ENCODE measurements at places on chromosomes 3 and 15.

DNA sequence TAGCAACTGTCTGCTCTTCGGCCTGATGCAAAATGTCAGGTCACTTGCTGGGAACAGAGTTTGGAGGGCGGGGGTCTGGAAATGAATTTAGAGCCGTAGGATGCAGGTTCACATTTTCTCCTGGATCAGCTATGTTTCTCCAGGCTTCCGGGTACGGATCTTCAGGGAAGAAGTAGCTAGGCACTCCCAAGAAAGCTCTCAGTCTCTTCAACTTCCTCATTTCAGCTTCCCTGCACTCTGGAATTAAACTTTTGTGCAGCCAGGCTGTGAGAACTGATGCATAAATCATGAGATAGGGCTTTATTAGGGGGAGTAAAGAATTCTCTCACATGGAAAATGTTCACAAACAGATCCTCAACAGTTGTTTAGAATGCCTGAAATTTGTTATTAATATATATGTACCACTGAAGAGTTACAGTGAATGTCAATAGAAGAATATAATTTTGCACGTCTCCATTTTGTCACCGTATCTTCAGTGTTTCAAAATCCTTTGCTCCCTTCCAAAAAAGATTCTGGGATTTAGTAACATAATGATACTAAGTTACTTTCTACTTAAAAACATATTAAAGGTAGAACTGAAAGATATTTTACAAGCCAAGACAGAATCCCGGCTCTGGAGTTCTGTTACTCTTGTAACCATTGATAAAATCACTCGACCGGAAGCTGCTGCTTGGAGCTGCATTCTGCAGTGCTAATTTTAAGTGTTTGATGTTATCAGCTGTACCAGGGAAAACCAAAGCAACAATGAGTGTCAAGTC is 178.5 kb upstream of the P2RY1 start:
- no peak for DNase-seq

- no peak for DNase-seq
Observed at GRCh38 chr3:178389258-178389657, 147.0 kb upstream of the KCNMB2 start.

- no peak for DNase-seq
Observed at GRCh38 chr15:80990955-80991354, 1.3 kb upstream of the MESD start.

GRCh38 chr3:173711619-173712018 is 314.1 kb downstream of the NLGN1 start:
- no peak for DNase-seq

GRCh38 chr3:79412537-79412936 is 355.3 kb downstream of the ROBO1 start:
- no peak for DNase-seq

DNA sequence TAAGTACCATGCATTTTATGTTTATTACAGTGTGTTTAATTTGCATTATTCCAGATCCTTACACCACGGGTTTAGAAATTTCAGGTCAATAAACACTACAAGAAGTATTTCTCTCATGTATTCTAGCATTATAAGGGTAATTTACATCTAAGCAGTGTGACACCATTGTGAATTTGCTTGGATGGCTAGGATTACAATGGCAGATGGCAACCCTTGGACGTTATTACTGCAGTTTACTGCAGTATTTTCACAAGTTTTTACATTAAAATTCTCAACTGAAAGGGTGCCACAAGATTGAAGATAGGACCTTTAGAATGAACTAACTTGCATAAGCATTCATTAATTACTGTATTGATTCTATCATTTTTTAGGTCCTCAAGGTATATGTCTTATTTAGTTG is 538.8 kb downstream of the NLGN1 start:
- DNase-seq = no peak

GRCh38 chr3:10999221-11000107 is 6.9 kb downstream of the SLC6A1 start:
- DNase-seq = no peak

DNA sequence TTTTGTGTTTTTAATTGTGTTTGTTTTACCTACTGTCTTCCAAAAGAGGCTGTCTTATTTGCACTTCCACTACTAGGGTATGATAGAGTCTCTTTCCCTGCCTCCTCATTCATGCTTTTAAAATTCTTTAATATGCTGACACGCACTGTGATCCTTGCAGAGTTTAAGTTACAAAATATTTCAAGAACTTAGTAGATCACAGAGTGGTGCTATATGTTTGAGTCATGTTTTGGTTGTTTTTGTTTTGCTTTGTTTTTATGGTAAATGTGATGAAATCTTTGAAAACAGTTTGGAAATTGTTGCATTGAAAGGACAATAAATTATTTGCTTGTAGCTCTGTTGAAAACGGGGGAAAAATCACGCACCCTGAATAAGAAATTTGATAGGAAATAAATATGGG is 5.9 kb upstream of the ABHD10 start:
- no peak for DNase-seq

- no peak for DNase-seq
Observed at GRCh38 chr3:167874671-167875372, 139.3 kb downstream of the SERPINI1 start.

GRCh38 chr15:68614286-68615035 is 35.7 kb downstream of the CORO2B start:
- DNase-seq = peak; percentile 94

DNA sequence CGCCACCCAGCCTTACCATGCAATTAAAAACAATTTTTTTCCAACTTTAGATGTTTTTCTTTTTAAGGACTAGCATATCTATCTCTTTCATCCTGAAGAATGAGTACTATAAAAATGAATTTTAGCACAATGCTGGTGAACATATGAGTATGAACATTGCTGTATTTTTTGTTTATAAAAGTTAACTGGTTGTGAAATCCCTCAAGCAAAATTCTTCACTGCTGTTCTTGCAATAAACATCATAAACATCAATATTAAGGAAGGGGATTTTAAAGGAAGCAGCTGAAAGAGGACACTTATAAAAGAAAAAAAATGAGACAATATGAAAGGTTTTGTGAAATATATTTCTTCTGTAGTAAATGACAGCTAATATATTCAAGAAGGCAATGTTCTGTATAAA is 3.0 kb downstream of the PLSCR4 start:
- DNase-seq = no peak

DNA sequence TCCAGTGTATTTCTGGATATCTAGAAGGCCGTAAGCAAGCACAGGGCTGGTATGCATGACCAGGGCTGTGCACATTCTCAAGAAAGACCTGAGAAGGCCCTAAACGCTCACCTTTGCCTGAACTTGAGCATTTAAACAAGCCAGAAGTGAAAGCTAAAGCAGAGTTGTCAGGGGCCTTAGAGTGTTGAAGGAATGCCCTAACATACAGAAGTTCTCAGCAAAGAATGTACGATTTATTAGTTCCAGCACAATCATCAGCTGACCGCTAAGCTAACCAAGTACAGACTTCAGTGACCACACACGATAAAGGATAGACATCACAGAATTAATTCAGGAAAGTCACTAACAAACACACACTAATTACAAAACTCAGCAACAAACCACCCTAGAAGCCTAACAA is 8.7 kb downstream of the HLTF start:
- no peak for DNase-seq

DNA sequence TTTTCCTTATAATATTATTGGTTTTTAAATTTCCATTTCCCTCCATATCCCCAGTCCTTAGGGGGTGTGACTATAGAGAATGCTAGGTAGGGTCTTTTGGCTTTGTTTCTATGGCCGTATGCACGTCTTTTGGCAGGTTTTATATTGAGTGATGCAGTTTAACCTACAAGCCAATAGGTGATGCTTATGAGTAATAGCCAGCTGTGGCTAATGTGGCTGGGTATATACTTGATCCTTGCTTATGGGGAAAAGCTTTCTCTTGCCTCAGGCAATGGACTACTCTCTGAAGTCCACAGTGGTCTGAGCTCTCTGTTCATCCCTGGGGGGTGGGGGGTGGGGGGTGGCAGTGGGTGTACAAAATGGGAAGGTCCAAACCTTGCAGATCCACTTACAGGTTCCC is 223.9 kb downstream of the MFSD1 start:
- DNase-seq = no peak

DNA sequence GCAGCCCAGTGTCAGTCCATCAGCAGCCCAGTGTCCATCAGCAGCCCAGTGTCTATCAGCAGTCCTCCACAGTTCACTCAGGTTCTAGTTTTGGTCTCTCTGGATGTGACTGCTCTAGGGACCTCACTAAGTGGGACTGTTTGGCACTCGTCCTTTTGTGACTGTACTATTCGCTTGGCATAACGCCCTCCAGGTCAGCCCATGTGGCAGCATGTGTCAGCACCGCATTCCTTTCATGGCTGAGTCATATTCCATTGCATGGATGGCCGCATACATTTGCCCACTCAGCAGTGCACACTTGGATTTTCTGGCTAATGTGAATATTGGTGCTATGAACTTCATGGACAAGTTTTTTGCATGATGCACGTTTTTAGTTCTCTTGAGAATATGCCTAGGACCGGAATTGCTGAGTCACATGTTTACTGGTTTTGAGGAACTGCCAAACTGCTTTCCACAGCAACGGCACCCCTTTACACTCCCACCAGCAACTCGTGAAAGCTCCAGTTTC is 16.4 kb downstream of the CHST13 start:
- DNase-seq = no peak

- no peak for DNase-seq
Observed at GRCh38 chr15:78201281-78202190, 32.8 kb downstream of the ACSBG1 start.
